SK-N-SH treated with all-trans-retinoic acid at 6 μM for 48 hours (cell line): ENCODE measurements at places on chromosomes 2 and 18.

- ATAC-seq, result peak; percentile 99
Observed at GRCh38 chr2:227106845-227107759, 56.9 kb downstream of the COL4A4 start.

GRCh38 chr2:35503311-35503710 is 852.3 kb upstream of the CRIM1 start:
- no peak for ATAC-seq

DNA sequence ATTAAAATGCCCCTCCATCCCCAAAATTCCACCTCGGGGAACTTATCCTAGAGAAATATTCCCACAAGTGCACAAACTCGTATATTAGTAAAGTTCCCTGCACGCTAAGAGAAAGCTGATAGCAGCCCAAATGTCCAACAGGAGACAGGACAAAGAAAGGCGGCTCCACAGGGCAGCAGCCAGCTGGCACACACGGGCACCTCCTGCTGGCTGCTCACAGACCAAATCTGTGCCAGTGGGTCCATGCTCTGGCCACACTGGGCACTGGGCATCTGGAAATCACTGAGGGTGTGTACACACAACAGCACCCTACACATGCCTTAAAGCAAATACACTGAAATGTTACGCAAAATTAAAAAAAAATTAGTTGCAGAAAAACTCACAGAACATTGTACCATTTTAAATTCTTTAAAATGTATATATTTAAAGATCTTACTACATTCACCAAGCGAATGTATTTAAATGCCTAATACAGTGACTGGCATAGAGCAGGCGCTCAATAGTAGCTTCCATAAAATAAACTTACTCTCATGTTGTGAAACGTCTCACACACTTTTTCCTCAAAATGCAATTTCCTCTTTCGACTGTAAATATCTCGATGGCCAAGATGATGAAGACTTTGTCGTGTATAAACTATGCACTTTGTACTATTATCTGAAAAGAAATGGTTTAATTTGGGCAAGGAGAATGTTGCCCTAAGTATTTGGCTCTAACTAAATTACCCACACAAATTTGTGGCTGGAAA is 19.4 kb downstream of the ZNF516 start:
- ATAC-seq, result peak; percentile 70

GRCh38 chr2:6525475-6525964 is 340.2 kb downstream of the CMPK2 start:
- ATAC-seq, result peak; percentile 39; the same call in 1 of the 3 replicates

GRCh38 chr2:127357591-127357990 is 30.2 kb downstream of the MAP3K2 start:
- ATAC-seq, result no peak

- ATAC-seq, result peak; percentile 9
Observed at GRCh38 chr2:127527001-127527804, 914 bp upstream of the IWS1 start.

DNA sequence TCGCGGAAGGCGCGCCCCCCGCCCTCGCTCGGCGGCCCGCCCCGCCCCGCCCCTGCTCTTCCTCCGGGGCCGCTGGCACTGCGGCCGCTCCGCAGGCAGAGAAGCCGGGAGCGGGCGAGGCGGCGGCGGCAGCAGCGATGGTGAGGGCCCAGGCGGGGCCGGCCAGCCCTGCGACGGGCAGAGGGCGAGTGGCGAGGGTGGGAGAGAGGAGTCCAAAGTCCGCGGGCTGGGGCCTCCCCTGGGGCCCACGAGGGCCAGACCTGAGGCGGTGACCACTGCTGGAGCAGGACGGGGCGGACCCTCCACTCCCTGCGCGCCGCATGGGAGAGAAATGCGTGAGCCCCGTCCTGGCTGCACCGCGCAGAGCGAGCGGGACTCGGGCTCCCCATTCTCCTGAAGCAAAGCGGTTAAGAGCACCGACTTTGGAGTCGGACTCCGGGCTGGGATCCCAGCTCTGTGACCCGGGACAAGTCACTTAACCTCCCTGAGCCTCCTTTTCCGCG is at the start of gene VAMP5:
VAMP5 (plus strand) TSS at position 78 of the 503 bp plus-strand sequence; CDS start at position 138, 60 bp downstream.
- ATAC-seq, result peak; percentile 12; the same call in 1 of the 3 replicates

DNA sequence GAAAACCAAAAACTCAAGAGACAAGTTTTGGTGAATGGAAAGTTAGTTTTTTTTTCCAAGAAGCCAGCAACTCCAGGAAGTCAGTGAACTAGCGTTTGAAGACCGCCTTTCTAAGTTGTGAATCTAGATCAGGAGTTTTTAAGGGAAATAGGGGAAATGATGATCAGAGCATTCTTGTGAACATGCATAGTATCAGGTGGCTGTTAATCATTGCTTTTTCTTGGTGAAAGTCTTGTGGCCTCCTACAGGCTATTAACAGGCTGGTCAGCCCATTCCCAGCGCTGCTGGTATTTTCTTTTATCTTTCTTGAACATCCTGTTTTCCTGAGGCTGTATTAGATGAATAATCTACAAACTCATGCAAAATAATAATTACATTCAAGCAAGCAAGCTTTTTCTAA is 155.8 kb downstream of the PTPRM start:
- no peak for ATAC-seq

- no peak for ATAC-seq
Observed at GRCh38 chr2:31221544-31221943, 4.2 kb upstream of the CAPN14 start.

DNA sequence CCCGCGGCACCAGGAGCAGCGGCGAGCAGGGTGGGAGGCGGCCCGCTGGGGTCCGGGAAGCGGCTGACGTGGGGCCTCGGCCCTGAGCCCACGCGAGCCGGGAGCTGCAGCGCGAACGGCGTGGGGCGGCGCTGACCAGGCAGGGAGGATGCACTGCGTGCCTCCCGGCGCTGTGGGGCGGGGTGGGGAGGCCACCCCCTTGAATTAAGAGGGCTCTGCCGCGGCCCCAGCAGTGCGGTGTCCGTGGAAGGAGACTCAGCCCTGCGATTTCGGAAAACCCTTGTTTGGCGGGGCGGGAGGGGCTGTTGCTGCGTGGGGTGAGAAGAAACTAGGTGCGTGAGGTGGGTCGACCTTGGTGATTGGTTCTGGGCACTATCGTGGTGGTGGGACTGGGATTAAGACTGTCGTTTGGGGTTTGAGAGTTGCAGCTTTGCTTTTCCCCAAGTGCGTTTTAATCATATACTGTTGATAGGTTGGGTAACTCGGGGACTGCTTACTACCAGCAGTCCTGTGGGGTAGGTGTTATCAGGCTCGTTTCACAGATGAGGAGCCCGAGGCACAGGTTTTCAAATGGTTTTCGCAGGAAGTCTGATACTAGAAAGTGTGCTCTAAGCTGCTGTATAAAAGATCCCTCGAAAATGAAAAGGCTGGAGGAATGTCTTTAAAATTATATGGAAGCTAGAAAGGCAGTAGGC is 722 bp downstream of the ACSL3 start:
- peak; percentile 20 for ATAC-seq

DNA sequence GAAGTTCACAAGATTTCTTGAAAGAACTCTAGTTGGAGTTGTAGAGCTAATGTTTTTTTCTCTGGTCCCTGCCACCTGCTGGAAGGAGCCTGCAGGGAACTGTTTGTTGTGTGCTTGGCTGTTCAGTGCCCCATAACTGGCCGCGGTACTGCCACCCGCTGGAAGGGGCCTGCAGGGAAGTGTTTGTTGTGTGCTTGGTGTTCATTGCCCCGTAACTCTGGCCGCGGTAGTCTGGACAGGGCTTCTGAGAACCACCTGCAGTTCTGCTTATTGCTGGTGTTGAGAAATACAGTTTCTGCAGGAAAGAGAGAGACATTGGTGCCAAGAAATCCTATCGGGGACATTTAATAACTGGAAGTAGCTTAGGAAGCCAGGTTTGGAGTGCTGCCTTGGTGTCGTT is 58.1 kb downstream of the AGAP1 start:
- ATAC-seq, result peak; percentile 98
